Fibroblast of lung (primary cell): ENCODE measurements at places on chromosomes 1 and 21. TPM values are rescaled to one million over a fixed set of nuclear protein-coding genes. Genes with fewer than 3 reads are reported as not detected.

The LCE2B gene
- 0.17 and 0.53 TPM in 2 replicates for polyA plus RNA-seq

The LDLRAD1 gene
- polyA plus RNA-seq, result not detected in 2 replicates

The UBR4 gene
- polyA plus RNA-seq, result 32.0 and 44.5 TPM in 2 replicates

GRCh38 chr21:28617300-28617699 lies 375.4 kb downstream of the LTN1 start:
- no peak overlapping the region for H3K27ac ChIP-seq
- no peaks in the 10 kb centered on the region for H3K36me3 ChIP-seq
- H3K27me3 ChIP-seq, result no peaks in the 10 kb centered on the region
- no peak overlapping the region for H3K4me3 ChIP-seq
- no peak for DNase-seq
- no peaks in the 10 kb centered on the region for H3K4me1 ChIP-seq
